Tibial nerve (tissue), 4 donors: ENCODE measurements at places on chromosomes 3 and 15. TPM values are rescaled to one million over a fixed set of nuclear protein-coding genes. Genes with fewer than 3 reads are reported as not detected.

Gene PRKCD
- 23.4 TPM for total RNA-seq

Gene RNF111
- 30.3 TPM for total RNA-seq

Gene TIMP4
- 40.2 TPM for total RNA-seq

Gene NME9
- not detected for total RNA-seq

Gene SLC51A
- total RNA-seq: not detected

Gene MED12L
- 1.2 TPM for total RNA-seq

Gene CHRNB4
- not detected for total RNA-seq

Gene TJP1
- 413 TPM for total RNA-seq

Gene CHRNA5
- total RNA-seq: 1.8 TPM

Gene FETUB
- not detected for total RNA-seq

Gene FEZF2
- not detected for total RNA-seq

DNA sequence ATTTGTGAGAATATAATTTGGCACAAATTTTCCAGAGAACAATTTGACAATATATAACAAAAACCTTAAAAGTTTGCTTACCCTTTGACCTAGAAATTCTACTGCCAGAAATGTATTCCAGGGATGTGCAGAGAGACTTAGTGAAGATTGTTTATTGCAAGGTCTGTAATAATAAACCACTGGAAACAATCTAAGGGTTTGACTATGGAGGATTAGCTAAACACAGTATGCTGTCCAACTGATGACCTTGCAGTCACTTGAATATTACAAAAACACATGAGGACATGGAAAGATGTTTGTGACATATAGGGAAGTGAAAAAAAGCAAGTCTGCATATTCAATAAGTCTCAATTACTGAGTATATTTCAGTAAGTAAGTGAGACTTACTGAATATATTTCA lies 48.1 kb upstream of the CDV3 start:
- no peak for DNase-seq

DNA sequence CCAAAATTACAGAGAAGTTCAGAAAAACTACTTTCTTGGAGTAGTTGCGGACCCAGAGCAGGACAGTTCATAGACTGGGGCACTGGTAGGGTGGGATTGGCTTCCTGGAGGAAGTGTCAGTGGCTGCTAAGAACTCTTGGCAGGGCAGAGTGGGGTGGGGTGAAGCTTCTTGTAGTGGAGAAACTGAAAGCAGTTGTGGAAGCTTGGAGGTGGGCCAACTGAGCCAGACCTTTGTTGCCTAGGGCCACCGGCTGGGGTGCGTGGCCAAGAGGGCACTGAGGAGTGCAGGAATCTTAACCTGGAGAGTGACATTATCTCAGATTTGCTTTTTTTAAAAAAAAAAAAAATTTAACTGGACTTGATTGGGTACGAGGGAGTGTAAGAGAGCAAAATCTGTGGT lies 3.1 kb downstream of the KAT2B start:
- peak; percentile 78 for DNase-seq

DNA sequence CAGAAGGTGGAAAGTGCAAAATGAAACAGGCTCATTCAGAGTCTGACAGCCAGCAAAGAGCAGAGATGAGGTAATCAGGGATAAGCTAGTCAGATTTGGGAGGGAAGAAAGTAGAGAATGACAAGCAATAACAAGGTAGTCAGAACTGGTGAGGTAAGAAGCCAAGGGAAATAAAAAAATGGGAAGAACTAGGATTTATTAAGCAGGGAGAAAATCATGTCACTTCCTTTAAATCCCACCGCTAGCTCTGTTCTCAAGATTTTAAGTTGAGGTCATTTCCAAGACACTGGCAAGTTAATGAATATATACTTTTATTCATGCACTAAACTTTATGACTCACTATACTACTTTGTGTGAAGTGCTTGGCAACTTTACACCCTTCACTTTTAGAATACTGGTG lies 1106.8 kb downstream of the IGSF11 start:
- no peak for DNase-seq

DNA sequence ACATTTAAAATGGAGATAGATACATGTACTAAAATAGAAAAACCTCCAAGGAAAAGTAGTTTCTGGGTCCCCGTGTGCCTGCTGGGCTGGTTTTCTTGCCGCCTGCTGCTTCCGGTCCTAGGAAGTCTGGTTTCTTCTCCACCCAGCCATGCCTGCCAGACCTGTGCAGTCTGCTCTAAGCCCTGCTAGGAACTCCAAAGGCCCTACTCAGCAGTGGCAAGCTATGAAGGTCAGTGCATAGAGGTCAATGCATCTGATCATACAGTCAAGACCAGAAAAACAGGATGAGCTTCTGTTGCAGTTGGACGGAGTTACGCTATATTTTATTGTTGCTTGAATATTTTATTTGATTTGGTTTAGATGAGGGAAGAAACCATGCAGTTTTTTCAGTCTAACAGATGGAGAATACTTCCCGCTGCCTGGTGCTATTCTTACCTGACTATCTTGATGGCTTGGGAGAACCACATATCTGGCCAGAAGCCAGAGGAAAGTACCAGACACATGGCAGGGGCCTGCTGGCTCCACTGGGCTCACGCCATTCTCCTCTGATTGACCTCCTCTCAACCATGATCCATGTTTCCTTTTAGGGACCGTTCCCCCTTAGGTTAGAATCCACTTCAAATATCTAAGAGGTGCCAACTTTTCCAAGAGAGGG lies 226.8 kb upstream of the ST8SIA2 start:
- no peak for DNase-seq

GRCh38 chr3:72255191-72255590 lies 470.2 kb upstream of the PROK2 start:
- no peak for DNase-seq

GRCh38 chr15:89958107-89958805 lies 42.9 kb upstream of the ZNF710 start:
- DNase-seq: no peak

DNA sequence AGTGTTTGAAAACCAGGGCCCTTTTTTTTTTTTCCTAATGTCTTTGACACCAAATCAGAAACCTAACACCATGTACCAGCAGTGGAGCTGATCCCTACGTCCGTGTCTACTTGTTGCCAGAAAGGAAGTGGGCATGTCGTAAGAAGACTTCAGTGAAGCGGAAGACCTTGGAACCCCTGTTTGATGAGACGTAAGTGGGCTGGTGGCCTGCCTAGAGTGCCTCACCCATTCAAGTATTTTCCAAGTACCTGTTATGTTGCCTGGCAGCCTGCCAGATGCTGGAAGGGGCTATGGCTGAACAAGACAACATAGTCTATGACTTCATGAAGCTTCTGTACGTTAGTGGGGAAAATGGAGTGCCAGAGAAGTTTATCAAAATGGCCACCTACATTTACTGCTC lies 39.7 kb downstream of the ESYT3 start:
- no peak for DNase-seq

- no peak for DNase-seq
Measured at GRCh38 chr15:70039917-70040316, 57.8 kb downstream of the TLE3 start.

- no peak for DNase-seq
Measured at GRCh38 chr3:114666623-114667022, 372.8 kb downstream of the TIGIT start.

GRCh38 chr15:83917432-83917831 lies 263.5 kb downstream of the ADAMTSL3 start:
- no peak for DNase-seq

DNA sequence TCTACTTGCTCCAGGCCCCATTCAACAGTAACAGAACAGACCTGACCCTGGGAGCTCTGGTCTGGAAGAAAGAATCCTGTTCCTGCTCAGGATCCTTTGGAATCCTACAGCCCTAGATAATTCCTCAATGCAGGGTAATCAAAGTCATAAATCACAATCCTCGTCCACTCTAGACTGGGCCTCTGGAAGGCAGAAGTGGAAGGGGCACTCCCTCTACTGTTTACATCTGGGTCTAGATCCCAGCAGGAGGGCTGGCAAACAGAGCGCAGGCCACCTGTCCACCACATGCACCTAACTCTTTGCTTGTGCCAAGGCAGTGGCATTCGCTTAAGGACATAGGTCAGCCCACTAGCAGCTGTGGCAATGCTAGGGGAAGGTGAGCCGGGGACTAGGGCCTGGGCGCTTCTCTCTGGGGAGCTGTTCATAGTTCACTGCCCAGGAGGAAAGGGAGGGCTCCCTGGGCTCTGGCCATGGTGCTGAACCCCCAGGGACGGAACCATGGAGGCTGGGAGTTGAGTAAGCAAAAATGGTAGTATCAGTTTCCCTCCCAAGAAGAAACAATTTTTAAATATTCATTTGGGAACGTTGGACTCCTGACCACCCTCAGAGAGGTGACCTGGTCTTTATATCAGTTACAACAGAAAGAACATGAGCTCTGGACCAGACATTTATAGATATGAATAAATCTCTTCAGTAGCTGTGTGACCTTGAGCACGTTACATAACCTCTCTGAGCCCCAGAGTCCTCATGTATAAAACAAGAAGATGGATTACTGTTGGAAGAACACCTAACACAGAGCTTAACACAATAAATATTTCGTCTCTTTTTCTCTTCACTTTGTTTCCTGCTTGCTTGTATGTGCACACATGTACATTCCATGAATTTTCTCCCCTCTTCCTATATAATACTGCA lies 90.2 kb downstream of the NTRK3 start:
- DNase-seq: no peak

- no peak for DNase-seq
Measured at GRCh38 chr3:14430706-14431451, 28.5 kb downstream of the SLC6A6 start.

- DNase-seq: no peak
Measured at GRCh38 chr3:72266016-72266370, 481.0 kb upstream of the PROK2 start.

DNA sequence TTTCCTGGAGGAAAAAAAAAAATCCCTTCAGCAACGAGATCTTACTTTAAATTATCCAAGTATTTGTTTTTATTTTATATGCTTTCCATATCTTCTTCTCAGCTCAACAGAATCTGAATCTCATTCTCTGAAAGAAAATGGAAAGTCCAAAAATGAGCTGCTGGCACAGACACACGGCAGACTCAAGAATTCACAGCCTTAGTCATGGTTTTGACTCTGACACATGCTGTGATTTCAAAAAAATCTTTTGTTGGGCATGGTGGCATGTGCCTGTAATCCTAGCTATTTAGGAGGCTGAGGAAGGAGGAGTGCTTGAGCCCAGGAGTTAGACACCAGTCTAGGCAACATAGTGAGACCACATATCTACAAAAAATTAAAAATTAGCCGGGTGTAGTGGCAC lies 565.0 kb downstream of the MAGI1 start:
- DNase-seq: no peak

DNA sequence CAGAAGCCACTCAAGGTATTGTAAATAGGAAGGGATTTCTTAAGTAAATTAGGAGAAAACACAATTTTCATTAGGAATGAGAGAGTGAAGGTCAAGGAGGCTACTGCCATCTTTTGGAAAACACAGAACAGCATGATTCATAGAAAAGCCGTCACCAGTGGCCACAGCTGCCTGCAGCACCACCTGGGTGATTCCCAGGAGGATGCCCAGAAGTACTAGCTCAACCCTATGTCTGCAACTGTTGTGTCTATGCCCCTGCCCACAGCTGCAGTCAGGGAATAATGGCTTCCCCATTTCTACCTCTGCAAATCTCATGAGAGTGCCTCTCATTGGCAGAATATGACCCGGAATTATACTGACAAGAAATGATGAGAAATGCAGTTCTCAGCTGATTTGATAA lies 300.0 kb downstream of the IGSF11 start:
- DNase-seq: no peak

- DNase-seq: no peak
Measured at GRCh38 chr15:69154684-69155083, 5.8 kb upstream of the GLCE start.

GRCh38 chr3:115660646-115661337 lies 37.5 kb downstream of the GAP43 start:
- DNase-seq: no peak

DNA sequence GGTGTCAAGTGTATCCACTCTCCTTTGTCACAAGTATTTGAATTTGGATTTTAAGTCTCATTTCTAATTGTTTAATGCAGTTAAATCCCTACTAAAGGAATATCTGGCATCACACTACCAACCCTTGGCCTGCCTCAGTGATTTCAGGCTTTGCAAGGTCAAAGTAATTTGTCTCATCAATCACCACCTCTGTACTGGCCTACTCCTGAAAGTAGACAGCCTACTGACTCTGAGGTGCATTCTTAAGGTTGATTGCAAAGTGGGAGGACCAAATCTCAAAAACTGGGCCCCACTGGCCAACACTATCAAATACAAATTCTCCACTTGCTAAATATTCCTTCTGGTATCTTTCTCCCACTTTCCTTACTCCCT lies 851 bp upstream of the TEX55 start:
- DNase-seq: no peak

GRCh38 chr3:16522834-16523233 lies 9.3 kb upstream of the RFTN1 start:
- no peak for DNase-seq

- no peak for DNase-seq
Measured at GRCh38 chr3:191358929-191359328, 28.6 kb upstream of the UTS2B start.

DNA sequence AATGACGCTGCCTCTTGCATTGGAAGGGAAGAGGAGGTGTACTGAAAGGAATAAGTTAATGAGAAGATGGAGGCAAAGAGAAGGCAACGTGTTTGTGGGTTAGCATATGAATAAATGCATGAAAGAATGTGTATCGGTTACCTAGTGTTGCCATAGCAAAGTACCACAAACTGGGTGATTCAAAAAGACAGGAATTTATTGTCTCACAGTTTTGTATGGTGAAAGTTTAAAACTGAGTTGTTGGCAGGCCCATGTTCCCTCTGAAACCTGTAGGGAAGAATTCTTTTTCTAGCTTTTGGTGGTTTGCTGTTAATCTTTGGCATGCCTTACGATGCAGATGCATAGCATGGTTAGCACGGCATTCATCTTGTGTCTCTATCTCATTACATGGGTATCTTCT lies 729.9 kb downstream of the MECOM start:
- DNase-seq: no peak

DNA sequence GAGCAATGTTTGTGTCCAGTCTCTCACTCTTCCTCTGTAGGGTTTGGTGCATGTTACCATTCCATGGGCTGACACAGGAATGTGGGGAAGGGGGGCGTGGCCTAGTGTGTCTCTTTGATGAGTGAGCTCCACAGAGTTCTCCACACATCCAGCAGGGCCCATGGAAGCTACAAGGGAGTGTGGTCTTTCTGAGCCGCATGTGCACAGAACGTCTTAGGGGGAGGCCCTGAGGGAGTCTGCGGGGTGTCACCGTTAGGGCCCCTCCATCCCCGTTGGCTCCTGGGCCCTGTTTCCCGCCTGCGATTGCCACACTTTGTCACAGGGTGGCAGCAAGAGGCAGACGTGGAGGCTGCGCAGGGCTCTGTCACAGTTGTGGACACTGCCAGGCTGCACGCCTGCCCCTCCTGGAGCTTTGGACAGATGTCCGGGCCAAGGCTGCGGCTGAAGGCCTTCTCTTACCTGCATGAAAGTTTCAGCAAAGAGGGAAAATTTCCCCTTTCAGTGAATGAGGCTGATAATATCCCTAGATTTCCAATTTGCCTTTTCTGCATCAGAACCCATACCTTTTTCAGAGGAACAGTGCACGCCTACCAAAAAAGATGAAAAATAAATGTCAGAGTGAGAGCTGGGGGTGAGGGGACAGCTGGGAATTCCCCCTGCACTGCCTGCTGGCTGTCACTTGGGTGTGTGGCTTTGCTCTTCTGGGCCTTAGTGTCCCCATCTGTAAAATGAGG lies 24.3 kb downstream of the CACNA2D3 start:
- DNase-seq: peak; percentile 31
